ENCODE measurements at places on chromosomes 3 and 15.

GRCh38 chr3:59313365-59313764, 263.5 kb upstream of the CFAP20DC start:
- peak; percentile 12 for DNase-seq

- no peak for DNase-seq
Observed at GRCh38 chr3:169992156-169992555, 25.5 kb downstream of the SEC62 start.

GRCh38 chr15:27686369-27686768, 412.7 kb downstream of the OCA2 start:
- no peak for DNase-seq

DNA sequence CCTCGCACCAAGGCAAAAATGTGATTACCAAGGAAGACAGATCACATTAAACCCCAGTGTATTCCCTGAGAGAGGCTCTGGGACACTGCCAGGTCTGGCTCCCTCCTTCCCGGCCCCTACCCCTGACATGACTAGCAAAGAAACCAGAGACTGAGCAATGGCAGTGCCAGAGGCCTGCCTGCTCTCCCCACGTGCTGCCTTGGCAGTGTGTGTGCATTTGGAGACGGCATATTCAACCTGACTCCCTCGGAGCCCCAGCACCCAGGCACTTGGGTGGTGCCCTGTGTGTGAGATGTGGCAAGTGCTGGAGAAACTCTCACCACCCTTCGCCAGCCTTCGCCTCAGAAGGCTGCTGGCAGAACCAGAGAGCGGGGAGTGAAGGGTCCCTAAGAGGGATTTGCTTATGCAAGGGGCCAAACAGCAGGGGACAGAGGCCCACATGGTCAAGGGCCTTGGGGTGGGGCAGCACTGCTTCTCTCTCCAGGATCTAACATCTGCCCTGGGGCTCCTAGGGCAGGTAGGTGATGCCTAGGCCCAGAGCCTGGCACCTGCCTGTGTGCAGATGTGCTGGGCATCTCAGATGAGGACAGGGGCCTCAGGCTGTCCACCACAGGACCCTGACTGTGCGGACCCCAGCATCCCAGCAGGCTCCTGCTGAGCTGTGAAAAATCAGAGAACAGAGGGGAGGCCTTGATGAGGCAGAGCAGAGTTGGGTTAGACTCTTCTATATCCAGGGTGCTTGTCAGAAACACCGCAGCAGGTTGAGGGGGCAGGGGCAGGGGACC, 23.6 kb upstream of the PLXNA1 start:
- DNase-seq = no peak

- no peak for DNase-seq
Observed at GRCh38 chr15:73985101-73985873, 6.8 kb downstream of the STOML1 start.

DNA sequence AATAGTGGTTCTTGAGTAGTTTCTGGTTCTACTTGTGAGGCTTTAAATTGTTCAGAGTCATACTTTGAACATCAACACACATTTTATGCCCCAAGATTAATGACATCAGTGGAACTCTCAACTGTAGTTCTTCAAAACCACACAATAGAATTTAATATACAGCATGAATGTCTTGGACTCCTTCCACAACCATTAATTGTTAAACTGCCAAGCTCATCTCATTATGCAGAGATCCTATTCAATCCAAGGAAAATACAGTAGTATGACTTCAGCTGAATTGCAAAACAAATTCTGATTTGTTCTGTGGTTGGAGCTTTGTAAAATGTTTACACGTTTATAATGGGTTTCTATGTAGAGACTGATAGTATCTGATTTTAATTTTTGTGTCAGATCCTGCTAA, 199.2 kb upstream of the SLC2A2 start:
- no peak for DNase-seq

DNA sequence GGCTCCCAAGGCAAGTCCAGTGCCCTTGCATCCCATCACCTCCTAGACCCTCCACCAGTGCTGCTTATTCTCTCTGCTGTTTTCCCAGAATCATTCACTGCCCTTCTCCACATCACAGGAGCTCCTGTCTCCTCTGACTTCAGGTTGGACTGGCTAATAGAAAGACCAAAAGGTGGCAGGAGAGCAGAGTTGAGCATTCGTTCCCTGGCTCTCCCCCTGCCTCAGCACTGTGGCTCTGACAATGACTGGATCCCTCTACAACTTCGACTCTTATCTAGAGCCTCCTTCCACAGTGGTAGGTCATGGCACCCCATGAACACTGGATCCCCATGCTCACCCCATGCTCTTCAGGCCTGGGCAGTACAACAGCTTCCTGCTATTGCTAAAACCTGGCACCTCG, 243.6 kb downstream of the LRRN1 start:
- DNase-seq = no peak

DNA sequence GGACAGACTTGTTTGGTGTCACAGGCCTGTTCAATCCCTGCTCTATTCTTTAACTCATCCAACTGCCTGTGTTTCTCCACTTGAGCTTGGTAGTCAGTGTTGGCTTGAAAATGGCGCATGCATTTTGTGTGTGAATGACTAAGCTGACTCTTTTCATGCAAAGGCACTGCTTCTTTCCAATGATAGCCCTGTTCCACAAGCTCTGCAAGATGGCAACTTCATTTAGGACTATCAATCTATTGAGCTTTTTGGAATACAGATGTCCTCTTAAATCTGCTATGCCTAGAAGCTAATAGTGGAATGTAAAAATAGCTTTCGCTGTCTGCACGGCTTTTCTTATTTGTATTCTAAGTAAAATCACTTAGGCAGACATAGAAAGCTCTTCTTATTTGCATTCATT, 33.6 kb upstream of the SYNPR start:
- no peak for DNase-seq

DNA sequence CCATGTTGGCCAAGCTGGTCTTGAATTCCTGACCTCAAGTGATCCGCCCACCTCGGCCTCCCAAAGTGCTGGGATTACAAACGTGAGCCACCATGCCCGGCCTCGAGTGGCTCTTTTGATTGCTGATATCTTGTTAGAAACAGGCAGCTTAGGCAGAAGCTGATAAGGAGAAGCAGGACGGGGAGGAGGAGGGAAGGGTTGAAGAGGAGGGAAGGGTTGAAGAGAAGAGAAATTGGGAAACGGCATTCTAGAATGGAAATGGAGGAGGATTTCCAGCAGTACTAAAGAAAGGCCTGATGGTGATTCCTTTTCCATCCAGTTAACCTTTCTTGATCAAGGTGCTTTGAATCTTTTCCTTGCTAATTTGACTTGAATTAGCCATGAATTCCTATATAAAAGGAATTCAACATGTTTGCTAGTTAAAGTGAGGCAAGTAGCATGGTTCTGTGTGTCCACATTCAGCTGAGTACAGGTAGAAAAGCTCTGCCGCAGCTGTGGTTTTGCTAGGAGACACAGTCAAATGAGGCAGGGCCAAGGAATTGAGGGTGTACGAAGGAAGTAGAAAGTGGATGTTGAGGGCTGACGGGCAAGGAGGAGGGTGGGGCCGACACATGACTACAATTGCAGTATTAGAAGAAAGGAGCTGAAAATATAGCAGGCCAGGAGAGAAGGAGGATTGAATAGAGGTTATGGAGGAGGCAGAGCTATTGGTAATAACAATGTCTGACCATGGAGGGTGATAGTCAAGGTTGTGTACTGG, 27.2 kb upstream of the ATP1B3 start:
- no peak for DNase-seq

DNA sequence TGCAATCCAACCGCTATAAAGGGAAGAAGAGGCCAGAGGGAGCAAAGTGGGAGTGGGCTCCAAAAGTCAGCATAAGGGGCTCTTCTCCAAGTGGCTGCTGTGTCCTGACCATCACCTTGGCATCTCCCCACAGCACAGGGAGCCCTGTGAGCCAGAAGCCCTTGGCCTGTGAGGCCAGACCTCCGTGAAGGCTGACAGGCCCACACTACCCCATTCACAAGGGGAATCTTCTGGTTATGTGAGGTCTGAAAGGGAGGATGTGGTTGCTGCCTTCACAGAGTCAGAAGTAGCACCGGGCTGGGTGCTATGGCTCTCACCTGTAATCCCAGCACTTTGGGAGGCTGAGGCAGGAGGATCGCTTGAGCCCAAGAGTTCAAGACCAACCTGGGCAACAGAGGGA, 2.6 kb upstream of the ULK3 start:
- no peak for DNase-seq

- DNase-seq = no peak
Observed at GRCh38 chr3:29494305-29495036, 213.6 kb downstream of the RBMS3 start.
